ENCODE measurements at places on chromosomes 11 and 22.
A peak's percentile ranks its signal among the peaks of the same experiment; 100 is the strongest.

- DNase-seq: no peak
Measured at GRCh38 chr11:10540546-10540914, 457 bp downstream of the RNF141 start.

DNA sequence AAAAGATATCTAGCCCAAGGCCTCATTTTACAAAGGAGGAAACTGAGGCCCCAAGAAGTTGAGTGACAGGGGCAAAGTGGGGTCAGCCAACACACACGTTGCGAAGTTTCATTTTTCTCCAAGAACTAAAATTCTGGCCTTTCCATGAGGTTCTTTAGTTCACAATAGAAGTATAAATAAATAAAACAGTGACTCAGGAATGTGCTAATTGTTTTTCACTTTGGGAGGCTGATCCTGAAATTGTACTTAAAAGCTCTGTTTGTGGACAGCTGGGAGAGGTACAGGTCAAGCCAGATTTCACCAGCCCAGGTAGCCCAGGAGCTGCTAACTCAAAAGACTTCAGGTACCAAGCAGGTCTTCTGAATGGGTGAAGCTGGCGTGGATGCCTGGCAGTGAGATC, 105.2 kb downstream of the TRAF6 start:
- DNase-seq: no peak

DNA sequence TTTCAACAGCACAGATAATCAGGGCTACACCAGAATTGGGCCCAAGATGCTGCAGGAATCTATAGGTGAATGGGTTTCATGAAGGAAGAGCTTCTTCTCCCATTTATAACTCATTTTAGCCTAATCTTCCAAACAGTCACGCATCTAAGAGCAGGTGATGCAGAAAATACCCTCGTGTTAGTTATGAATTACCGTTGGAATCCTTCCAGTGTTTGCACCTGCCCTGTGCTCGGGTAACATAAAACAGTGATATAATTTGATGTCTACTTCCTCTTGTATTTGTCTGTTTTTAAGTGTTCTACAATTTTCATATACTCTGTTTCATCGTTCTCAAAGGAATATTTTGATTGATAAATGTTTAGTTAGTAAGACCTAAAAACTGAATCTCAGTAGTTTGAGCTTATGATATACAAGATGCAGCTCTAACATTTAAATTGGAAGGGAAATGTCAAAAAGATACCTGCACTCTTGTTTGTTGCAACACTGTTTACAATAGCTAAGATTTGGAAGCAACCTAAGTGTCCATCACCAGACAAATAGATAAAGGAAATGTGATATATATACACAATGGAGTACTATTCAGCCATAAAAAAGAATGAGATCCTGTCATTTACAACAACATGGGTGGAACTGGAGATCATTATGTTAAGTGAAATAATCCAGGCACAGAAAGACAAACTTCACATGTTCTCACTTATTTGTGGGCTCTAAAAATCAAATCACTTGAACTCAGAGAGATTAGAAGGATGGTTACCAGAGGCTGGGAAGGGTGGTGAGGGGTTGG, 42.1 kb downstream of the PPARA start:
- no peak for DNase-seq

DNA sequence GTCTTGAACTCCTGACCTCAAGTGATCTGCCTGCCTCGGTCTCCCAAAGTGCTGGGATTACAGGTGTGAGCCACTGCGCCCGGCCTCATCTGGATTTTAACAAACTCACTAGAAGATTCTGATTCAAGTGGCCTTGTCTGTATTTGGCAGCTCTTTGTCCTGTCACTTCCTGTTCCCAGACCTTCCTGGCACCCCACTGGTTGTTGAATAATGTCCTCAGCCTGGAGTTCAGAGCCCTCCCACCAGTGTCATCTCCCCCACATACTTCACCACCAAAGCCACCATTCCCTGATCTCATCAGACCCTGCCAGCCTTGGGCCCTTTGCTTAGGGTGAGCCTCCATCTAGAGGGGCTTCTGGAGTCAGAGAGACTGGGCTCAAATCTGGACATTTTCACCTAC, 3.3 kb downstream of the PELI3 start:
- peak; percentile 34 for DNase-seq

- DNase-seq: peak; percentile 42
Measured at GRCh38 chr11:47270331-47271271, 668 bp downstream of the MADD start.

- DNase-seq: no peak
Measured at GRCh38 chr11:29119116-29119515, 897.7 kb downstream of the KCNA4 start.

- DNase-seq: no peak
Measured at GRCh38 chr11:60589611-60590010, 74.4 kb downstream of the MS4A13 start.

DNA sequence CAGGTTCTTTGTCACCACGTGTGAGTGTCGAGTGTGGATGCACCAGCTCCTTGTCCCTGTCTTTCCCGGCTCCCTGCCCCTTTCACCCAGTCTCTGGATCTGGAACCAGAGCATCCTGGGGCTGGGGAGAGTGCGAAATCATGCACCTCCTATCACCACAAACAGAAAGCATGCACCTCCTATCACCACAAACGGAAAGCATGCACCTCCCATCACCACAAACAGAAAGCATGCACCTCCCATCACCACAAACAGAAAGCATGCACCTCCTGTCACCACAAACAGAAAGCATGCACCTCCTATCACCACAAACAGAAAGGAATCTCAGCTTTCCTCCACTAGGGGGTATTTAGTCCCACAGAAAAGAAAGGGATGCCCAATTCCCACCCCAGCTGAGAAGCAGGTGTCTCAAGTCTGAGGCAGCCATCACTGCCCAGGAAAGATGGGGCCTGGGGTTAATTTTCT, 5.9 kb upstream of the GLB1L3 start:
- DNase-seq: no peak

GRCh38 chr22:50341977-50342650, 1.0 kb upstream of the PPP6R2 start:
- peak; percentile 93 for DNase-seq

- no peak for DNase-seq
Measured at GRCh38 chr11:2202071-2202899, 30.7 kb upstream of the TH start.

- DNase-seq: no peak
Measured at GRCh38 chr11:655036-655726, 18.1 kb downstream of the DRD4 start.

GRCh38 chr11:1127664-1128162, 30.0 kb upstream of the MUC5AC start:
- DNase-seq: no peak

- peak; percentile 73 for DNase-seq
Measured at GRCh38 chr22:46748908-46749675, 11.0 kb upstream of the CERK start.

DNA sequence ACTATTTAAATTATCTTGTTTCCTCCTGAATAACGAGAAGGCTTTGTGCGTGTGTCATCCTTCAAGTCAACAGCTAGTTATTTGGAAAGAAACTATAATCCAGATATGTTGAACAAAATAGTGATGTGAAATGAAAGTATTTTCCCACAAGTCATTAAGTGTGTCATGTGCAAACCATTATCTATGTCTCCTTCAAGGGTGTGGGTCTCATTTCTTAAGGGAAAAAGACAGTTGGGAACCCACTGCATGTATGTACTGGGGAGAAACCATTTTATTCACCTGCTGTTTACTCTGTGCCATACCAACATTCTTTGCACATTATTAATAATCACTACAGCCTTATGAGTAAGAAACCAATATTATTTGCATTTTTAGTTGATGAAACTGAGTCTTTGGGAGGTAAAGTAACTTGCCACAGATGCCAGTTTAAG, 145.3 kb upstream of the CTSC start:
- DNase-seq: no peak

DNA sequence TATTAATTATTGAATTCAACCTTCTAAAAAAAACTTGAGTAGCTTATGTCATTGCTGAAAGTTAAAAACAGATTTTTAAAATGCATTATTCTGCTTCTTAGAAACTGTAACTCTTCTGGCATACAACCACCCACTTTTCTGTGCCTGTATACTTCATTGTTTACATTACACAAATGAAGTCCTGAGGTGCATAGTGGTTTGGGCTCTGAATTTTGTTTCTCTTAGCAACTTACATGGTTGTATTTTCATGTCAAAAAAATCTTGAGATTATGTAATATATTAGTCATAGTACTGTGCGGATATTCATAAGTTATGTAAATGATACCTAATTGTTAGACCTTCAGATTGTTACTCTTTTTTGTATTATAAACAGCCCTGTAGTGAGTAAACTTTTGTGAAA, 12.2 kb downstream of the SC5D start:
- no peak for DNase-seq

DNA sequence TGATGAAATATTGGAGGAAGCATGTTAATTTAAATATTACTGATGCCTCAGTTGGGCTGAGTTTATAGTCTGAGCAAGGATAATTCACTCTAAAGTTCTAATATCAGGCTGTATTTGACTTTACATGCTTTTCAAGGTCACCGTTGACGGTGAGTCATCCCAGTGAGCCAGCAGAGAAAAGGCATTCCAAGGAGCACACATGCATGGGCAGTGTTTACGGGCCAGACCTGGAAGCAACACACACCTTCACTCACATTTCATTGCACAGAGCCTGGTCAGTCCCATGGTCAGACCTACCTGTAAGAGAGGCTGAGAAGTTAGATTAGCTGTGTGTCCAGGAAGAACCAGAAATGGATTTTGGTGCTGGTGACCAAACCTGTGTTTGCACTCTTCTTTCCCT, 53.5 kb downstream of the COMMD9 start:
- DNase-seq: no peak

- DNase-seq: no peak
Measured at GRCh38 chr11:27213232-27213660, 149.8 kb downstream of the CCDC34 start.

DNA sequence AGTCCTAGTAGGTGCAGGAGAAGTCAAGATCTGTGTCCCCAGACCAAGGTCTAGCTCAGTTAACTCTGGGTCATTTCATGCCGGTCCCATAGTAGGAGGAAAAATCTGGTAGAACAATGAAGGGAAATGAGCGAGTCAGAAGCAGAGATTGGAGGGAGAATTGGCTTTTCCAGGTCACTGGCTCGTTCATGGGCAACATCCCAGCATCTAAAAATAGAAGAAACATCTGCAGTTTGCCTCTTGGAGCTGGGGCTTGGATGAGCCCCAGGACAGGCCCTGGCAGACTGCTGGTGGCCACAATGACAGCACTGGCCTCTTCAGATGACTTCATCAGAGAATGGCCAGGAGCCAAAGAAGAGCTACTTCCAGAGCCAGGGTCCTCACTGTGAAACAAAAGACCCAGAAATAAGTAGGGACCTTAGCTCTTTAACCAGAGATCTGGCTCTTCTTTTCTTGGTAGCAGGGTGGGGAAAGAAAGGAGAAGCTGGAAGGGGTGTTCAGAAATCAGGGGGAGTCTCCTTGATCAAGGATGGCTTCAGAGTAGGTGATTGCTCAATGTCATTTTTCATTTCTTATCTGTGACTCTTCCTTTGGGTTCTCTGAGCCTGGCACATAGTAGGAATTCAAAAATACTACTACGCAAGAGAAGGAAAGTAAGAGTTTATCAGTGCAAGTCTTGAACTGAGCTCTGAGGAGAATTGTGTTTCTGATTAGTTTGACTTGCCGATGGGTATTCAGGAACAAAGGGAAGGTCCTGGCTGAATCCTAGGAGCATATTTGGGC, 102.6 kb downstream of the TMPRSS5 start:
- DNase-seq: no peak

DNA sequence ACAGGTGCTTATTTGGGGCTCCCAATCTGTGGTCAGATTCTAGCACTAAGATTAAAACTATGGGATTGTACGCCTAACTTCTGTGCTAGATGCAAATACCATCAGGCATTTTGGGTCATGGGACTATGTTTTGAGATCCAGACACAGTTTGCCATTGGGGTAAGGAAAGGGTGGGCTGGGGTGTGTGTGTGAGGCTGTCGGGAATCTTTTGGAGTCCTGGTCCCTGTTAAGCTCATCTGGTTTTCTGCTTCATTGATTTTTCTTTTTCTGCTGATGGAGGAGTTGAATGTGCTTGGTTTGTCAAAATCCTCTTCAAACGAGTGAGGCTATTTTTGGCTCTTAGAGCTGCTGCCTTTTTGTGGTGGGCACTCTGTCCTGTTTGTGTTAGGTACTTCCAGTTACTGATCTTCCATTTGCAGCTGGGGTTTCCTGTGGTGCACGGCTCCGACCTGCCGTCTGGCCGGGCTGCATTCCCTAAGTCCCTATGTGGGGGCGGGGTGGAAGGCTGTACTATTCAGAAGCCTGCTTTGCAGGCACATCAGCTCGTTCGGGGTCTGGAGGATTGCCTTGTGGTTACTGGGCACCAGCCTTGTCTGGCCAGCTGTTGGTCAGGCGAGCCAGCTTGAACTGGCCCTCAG, 2.9 kb downstream of the BCR start:
- no peak for DNase-seq

DNA sequence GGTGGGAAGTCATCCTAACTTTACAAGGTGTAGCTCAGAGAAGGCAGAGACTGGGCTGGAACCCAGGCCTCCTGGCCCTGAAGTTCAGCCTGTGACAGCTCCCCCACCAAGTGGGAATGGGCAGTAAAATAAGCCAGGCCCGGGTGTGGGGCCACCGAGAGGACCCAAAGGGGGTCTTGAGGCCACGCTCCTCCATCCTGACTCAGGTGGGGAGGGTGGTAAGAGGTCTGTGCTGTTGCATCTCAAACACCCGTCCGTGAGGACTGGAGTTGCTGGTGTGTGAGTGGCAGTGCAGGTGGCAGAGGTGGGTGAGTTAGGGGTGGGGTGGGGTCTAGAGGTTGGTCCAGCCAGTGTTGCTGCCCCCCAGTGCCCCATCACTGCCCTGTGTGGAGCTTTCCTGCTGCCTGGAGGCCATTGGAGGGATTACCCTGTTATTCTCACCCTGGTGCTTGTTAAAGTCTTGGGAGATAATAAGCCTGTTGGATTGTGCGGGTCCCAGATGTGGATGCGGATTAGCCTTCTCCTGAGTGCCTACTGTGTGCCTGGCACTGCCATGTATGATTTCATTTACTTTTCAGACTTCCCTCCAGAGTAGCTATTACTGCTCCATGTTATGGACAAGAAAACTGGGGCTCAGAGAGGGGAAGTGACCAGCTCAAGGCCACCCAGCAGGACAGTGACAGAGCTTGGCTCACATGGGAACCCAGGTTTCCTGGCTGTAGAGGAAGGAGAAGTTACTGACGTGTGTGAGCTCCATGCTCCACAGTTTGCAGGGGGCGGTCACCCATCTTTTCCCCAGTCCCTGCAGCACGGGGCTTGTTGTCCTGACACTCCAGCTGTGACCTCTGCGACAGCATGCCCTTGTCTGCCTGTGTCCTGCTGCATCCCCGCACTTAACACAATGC, 12.9 kb downstream of the SERPINH1 start:
- DNase-seq: peak; percentile 54

DNA sequence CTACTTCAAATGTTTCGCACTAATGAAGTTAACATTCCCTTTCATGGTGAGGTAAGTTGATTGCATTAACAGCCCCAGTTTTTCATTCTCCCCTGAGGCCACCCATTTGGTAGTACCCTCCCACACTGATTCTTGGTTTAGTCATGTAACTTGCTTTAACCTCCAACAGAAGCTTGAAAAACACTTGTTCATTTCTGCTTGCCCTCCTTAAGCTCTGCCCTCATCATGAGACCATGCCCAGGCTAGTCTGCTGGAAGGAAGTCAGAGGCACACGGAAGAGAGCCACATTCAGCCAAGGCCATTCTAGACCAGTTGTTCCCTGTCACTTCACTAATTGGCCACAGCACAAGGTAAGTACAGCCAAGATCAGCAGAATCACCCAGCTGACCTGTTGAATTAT, 50.7 kb upstream of the CD44 start:
- DNase-seq: peak; percentile 48

- DNase-seq: no peak
Measured at GRCh38 chr22:20324139-20324516, 4.3 kb upstream of the DGCR6L start.

- peak; percentile 52 for DNase-seq
Measured at GRCh38 chr11:61041755-61042518, 60.4 kb upstream of the CD5 start.

- no peak for DNase-seq
Measured at GRCh38 chr11:82321206-82321605, 412.5 kb downstream of the FAM181B start.

Data from suppressor macrophage (primary cell).